ENCODE measurements at places on chromosomes 5 and 9.

GRCh38 chr5:91182763-91183162 is 200.4 kb downstream of the ARRDC3 start:
- peak; percentile 85 for DNase-seq

DNA sequence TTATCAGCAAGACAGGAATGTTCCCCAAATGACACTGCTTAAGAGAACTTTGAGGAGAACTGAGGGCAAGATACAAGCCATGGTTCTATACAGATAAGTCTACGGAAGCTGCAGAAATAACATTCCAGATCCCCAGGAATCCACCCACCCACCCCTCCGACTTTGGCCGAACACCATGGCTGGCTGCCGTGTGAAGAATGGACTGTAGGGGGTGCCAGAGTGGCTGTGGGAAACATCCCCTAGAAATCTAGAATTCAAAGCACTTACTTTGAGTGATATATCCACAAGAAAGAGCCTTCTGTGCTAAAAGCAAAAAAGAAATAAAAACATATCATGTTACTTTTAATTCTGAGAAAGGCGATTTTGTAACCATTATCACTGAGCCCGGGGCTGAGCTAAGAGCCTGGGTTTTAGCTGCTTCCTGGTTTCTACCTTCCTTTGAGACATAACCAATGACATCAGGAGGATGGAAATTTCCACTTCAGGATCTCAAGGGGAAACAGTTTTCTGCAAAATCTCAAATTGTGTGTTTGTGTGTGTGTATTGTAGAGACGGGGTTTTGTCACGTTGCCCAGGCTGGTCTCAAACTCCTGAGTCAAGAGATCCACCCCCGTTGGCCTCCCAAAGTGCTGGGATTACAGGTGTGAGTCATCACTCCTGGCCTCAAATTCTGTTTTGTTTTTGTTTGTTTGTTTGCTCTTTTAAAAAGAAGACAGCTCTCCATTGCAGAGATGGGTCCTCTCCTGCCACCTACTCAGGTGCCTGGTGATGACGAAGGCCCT is 36.4 kb downstream of the GGTA1 start:
- peak; percentile 67 for DNase-seq

- DNase-seq, result peak; percentile 16
Observed at GRCh38 chr5:32794086-32794485, 83.0 kb downstream of the NPR3 start.

DNA sequence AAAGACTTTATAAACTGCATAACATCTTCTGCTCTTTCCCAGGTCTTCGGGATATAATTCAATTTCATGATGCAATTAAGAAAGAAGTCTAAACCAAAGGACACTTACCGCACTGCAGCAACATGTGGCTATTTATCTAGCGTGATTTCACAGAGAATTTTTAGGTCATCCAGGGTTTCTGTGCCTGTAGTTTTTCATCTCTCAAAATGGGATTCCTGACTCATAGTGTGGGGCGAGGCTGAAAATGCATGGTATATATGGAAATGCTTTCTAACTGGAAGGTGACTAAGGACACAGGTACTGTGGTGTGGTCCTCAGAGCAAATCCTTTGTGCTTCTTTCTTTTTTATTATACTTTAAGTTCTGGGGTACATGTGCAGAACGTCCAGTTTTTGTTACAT is 557.7 kb upstream of the KLF4 start:
- DNase-seq, result no peak

GRCh38 chr5:11384441-11385250 is 519.6 kb downstream of the CTNND2 start:
- DNase-seq, result peak; percentile 6

DNA sequence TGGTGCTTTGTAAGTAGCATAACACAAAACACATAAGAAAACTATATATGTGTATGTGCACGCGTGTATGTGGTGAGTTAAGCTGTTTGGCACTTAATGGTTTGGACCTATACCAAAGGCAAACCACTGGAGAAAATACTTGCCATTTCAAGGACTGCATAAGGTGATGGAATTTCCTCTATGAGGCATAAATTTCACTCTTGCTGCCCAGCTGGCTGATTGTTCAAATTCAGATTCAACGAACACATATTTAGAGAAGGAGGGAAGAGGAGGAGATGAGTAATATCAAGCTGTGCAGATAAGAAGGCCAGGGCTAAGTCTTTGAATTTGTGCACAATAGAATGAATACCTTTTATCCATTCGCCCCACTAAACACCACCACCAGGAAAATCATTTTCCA is 470.6 kb upstream of the MPDZ start:
- DNase-seq, result no peak

GRCh38 chr9:118957585-118957984 is 411.6 kb downstream of the BRINP1 start:
- DNase-seq, result no peak

DNA sequence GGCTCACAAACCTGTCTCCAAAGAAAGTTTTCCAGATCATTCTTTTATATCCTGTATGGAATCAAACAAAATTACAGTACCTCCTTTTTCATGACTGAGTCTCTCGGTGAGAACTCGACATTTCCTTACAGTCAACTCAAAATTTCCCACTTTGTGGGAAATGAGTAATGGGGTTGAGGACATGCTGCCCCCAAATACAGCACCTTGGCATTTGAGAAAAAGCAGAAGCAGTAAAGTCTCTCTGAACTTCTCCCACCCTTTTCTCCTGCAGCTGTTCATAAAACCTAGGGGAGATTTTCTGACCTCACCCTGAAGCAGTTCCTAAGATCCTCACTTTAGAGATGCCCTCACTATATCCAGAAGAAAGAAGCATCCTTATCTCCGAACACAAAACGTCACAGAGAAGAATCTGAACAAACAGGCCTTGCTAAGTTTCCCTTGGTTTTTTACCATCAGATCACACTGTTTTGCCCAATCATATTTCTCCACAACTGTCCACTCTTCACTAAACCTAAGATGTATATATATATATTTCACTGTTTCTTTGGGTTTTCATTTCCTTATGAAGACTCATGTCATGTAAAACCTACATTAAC is 96.1 kb upstream of the APC start:
- no peak for DNase-seq

DNA sequence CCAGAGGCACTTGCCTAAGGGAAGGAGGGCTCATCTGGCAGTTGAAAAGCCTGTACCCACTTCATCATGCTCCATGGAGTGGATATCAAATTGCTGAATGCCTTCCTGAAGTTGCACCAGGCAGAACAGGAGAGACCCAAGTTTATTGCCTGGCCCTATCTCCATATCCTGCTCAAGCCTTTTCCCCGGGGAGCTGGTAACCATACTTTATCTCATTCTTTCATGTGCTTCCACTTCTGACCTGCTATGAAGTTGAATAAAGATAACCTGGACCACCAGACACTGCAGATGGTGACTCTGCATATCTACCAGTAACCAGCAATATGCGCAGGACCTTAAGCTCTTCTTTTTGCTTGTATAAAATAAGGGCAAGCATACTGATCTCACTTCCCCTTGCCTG is 1397.5 kb upstream of the CDH6 start:
- no peak for DNase-seq

DNA sequence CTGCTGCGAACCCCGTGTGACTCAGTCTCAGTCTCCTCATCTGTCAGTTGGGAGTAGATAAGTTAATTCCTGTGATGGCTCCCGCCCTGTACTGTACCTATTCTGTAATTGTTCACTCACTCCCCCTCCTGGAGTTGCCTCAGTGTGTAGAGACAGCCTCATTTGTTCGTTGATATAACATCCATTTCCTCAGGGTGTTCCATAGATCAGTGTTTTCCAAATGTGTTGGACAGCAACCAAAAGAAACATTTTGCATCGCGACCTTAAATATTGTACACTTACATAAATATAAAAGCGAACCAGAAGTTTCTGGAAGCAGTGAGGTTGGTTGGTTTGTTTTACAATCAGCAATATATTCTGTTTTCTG is 698 bp downstream of the NFX1 start:
- no peak for DNase-seq

GRCh38 chr9:92724528-92725265 is 39.9 kb downstream of the BICD2 start:
- no peak for DNase-seq

DNA sequence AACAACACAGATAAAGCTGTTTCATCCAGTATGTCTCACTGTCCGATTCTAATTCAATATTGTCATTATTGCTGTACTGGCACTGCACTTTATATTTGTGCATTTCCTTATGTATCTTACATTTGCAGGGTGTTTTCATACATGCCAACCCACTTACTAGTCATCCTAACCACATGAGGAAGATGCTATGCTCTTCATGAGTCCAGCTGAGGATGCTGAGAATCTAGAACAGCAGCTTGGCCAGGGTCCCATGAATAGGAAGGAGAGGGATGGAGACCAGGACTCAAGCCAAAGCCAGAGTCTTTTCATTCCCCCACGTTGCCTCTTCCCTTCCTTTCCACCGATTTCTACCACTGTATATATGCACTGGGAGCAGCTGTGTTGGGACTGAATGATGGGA is 292.8 kb upstream of the KLF4 start:
- DNase-seq, result peak; percentile 43

GRCh38 chr9:108634672-108635462 is 220.9 kb downstream of the ACTL7B start:
- no peak for DNase-seq

- no peak for DNase-seq
Observed at GRCh38 chr9:128627127-128627715, 29.4 kb downstream of the DYNC2I2 start.

GRCh38 chr9:74497748-74498620 is 849 bp downstream of the RORB start:
- DNase-seq, result peak; percentile 6

DNA sequence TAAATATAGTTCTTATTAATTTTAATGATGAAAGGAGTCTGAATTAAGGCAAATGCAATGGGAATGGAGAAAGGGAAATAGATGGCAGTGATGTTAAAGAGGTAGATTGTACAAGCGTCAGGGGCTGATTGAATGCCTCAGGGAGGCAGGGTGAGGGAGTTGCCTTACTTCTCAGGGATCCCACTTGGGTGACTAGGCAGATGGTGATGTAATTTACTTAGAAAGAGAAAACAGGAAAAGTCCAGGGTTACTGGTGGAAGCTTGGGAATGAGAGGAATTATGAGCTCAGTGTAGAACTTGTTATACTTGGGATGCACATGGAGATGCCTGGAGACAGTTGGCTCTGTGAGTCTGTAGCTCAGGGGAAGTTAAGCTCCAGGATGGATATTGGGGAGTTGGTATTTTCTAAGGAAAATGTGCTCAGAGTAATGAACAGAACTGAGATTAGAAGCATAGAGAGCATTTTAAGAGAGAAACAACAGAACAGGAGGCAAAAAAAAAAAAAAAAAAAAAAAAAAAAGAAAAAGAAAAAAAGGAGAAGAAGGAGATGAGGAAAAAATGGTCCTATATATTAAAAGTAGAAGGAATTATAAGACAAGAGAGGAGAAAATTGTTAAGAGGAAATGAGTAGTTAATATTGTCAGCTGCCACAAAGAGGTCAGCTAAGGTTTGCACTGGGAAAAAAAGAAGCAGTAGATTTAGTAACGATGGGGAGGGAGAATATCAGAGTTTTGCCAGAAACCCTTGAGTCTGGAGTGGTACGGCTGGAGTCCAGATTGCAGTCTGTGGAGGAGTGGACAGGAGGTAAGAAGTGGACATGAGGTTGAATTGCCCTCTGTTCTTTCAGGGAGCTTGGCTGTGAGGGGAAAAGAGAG is 88.0 kb upstream of the ELL2 start:
- DNase-seq, result peak; percentile 47

DNA sequence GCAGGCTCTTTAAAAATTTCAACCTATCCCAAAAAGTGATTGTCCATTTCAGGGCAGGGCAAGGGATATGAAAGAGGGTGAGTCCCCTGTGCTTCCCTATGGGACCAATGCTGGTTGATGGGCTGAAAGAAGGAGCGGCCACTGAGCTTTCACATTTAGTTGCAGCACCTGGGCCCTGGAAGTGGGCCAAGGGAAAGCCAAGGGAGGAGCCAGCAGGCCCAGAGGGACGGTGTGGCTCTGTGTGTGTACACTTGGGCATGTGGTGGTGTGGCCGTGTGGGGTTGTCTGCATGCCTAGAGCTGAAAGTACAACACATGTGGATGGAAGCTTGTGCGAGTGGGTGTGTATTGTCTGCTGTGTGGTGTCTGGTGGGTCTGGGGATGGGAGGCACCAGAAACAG is 14.0 kb upstream of the PSMD5 start:
- DNase-seq, result no peak

- no peak for DNase-seq
Observed at GRCh38 chr5:1131191-1131621, 19.3 kb upstream of the SLC12A7 start.

DNA sequence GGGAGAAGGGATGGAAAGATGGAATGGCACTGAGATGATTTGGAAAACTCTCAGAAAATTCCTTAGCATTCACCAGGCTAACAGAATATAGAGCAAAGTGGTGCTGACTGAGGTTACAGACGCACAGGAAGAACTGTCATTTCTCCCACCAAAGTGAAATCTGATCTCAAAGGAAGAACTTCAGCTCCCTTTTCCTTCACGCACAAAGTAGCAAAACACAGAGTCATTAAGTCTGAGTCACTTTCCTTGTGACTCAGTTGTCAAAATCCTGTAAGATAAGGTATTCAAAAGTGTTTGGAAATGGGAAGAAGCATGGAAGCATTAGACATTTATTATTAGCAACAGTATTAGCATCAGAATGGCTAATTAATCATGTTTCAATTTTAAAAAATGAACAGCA is 11.7 kb downstream of the MPDZ start:
- no peak for DNase-seq

DNA sequence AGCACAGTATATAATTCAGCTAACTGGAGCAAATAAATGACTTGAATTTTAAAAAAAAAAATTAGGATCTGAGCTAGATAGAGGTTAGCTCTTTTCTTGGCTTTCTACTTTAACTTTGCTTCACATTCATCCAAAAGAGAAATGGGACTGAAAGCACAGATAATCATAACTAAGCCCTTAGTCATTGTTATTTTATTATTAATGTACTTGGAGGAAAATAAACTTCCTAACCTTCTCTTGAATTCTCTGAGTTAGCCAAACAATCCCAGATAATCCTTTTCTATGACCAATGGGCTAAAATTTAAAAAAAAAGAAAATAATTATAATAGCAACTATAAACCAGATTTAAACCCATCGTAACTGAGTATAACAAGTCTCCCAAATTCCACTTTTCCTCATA is 57.6 kb upstream of the RASA1 start:
- no peak for DNase-seq

GRCh38 chr5:138597661-138598400 is 22.6 kb upstream of the HSPA9 start:
- DNase-seq, result no peak

- no peak for DNase-seq
Observed at GRCh38 chr9:76037587-76038225, 147.2 kb downstream of the PCSK5 start.

- no peak for DNase-seq
Observed at GRCh38 chr9:113649054-113649453, 185.5 kb downstream of the RGS3 start.

DNA sequence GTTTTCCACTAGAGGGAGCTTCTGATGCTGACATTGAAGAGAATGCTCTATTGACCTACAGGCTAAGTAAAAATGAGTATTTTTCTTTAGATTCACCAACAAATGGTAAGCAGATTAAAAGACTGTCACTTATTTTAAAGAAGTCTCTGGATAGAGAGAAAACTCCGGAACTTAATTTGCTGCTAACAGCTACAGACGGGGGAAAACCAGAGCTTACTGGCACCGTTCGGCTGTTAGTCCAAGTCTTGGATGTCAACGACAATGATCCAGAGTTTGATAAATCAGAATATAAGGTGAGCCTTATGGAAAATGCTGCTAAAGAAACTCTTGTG is 764 bp downstream of the PCDHA11 start:
- no peak for DNase-seq

All from suppressor macrophage (primary cell).